ENCODE measurements at places on chromosomes 12 and 14. TPM values are rescaled to one million over a fixed set of nuclear protein-coding genes. Genes with fewer than 3 reads are reported as not detected.

DNA sequence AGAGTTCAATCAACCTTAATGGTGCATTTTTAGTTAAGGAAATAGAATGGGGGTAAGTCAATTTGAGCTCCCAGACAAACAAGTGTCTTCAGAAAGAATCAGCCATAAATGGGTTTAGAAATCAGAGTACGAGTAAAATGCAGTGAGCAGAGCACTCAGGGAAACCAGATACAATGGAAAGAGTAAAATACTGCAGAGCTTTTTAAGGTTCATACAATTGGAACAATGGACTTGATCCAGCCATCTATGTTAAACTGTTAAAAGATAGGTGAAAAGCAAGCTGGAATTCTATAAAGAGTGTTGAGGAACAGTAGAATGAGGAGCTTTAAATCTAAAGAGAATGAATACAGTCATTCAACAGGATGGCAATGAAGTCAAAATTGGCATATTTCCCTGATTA, 23.8 kb upstream of the PCNX4 start:
- DNase-seq = no peak

- no peak for DNase-seq
Measured at GRCh38 chr14:32427726-32428528, 98.8 kb downstream of the AKAP6 start.

GRCh38 chr14:99512110-99512449, 30.9 kb downstream of the CCNK start:
- no peak for DNase-seq

C12orf54 gene
- total RNA-seq = not detected

GPR65 gene
- total RNA-seq = 11.4 TPM

GRCh38 chr14:97489750-97490149, 692.6 kb downstream of the VRK1 start:
- no peak for DNase-seq

DNA sequence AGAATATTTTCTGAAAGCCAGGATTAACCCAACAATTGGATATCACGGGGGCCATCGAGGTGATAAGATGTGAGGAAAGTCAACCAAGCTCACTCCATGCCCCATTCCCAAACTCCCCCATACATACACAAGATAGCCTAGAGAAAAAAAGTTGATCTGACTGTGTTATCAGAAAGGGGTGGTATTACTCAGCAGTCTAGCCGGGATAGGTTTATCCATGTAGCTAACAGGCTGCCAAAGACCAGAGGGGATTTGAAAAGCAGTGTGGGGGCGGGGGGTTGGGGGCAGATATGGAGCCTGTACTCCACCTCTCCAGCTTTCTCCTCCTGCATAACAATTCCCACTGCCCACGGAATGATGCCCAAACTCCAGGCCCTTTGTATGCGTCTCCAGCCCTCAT, 13.2 kb upstream of the MAP1LC3B2 start:
- no peak for DNase-seq

GRCh38 chr14:56118611-56119181, 485 bp downstream of the PELI2 start:
- DNase-seq = peak; percentile 19

LPAR5 gene
- total RNA-seq = 16.6 TPM

DNA sequence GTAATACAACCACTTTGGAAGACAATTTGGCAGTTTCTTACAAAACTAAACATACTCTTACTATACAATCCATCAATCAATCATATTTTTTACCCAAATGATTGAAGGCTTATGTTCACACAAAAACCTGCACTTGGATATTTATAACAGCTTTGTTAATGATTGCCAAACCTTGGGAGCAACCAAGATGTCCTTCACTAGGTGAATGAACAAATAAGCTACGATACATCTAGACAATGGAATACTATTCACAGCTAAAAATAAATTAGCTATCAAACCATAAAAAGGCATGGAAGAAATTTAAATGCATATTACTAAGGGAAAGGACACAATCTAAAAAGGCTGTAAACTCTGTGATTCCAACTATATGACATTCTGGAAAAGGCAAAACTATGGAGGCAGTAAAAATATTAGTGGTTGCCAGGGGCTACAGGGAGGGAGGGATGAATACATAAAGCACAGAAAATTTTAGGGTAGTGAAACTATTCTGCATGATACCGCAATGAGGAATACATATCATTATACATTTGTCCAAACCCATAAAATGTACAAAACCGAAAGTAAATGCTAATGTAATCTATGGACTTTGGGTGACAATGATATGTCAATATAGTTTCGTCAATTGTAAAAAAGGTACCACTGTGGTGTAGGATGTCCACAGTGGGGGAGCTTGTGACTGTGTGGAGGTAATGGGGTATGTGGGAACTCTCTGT, 70.5 kb downstream of the GPR65 start:
- no peak for DNase-seq

DNA sequence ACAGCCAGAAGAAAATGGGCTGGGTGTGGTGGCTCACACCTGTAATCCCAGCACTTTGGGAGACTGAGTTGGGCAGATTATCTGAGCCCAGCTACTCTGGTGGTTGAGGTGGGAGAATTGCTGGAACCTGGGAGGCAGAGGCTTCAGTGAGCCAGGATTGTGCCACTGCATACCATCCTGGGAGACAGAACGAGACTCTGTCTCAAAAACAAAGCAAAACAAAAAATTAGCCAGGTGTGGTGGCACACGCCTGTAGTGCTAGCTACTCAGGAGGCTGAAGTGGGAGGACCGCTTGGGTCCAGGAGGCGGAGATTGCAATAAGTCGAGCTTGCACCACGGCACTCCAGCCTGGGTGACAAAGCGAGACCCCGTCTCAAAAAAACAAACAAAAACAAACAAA, 3.8 kb upstream of the EMP1 start:
- DNase-seq = no peak

DNA sequence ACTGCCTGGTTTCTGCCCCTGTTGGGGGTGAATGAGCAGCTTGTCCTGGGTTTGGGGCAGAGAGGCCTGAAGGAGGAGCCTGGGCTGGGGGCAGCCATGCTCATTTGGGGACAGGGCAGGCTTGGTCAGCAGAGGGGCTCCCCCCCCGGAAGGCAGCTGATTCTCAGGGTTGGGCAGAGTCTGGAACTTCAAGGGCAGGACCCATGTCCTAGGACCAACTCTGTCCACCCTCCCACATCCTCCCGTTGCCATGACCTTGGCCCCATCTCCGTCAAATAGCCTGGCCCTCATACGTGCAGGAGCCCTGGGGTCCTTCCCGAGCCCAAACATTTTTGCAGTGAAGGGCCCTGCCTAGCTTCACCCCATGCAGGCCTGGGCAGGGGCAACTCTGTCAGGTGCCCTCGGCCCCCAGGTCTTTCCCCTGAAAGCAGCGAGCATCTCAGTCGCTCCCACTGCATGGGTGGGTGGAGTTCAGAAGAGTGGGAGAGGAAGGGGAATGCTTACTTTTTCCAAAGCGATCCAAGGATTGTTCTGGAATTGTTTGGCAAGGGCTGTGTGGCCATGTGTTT, 32.6 kb downstream of the TNFAIP2 start:
- DNase-seq = no peak

- DNase-seq = no peak
Measured at GRCh38 chr14:61561104-61561503, 134.2 kb upstream of the HIF1A start.

DNA sequence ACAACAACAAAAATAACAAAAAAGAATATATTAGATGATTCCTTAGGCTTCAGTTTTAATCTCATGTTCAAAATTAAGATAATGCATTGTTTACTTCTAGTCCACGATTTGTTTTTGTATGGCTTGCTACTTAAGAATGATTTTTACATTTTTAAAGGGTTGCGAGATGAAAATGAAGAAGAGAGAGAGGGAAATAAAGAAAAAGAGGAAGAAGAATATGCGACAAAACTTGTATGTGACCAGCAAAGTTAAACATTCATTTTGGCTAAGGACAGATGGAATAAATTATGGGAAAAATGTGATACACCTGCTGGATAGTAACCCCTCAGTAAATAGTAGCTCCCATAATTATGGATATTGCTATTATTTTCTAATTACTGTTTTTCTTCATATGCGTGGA, 1.2 kb upstream of the GIT2 start:
- no peak for DNase-seq

DNA sequence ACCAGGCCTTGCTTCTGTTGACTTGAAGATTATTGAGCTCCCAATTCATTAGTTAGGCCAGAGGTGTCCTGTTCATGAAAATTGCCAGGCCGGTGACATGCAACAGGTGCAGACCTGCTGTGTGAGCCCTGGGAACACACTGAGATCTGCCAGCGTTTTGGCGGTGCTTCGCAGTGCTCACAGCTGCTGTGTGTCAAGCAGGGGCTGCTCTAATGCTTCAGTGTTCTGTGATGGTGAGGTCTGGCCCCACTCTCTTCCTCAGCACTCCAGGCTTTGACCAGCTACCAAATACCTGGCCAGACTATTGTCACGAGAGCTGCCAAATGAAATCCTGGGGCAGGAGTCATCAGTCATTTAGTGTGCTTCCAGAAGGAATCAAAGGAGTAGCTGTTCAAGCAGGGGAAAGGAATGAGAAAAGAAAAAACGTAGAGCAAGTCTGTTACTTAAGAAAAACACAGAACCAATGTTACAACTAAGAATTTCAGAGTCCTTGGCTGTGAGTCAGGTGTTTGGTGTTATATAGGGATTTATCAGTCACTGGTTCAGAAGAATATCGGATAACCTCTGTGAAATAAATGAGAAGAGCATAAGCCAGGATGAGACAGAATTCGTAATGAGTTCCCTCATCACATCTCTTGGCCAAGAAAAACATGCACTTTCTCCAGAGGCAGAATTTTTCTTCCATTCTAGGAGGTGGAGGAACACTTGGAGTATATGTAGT, 150.8 kb downstream of the FBXL14 start:
- no peak for DNase-seq

OAS2 gene
- 40.9 TPM for total RNA-seq

ANO6 gene
- 17.1 TPM for total RNA-seq

DNA sequence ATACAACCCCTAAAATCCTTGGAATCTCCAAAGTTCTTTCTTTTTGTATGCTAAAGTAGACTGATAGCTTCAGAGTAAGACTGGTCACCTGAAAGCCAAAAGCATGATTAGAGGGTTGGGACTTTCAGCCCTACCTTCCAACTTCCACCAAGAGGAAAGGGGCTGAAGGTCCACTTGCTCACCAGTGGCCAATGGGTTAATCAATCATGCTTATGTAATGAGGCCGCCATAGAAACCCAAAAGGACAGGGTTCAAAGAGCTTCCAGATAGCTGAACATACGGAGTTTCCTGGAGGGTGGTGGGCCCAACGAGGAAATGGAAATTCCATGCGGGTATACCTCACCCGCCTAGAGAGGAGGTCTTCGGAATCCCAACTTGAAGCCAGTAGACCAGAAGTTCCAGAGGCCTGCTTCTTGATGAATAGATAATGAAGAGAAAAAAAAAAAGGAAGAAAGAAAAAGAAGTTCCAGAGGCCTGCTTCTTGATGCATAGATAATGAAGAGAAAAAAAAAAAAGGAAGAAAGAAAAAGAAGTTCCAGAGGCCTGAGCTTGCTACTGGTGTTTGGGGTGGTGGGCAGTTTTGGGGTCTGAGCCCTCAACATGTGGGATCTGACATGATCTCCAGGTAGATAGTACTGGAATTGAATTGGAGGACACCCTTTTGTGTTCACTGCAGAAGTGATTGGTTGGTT, 11.2 kb upstream of the BTG1 start:
- no peak for DNase-seq

DNA sequence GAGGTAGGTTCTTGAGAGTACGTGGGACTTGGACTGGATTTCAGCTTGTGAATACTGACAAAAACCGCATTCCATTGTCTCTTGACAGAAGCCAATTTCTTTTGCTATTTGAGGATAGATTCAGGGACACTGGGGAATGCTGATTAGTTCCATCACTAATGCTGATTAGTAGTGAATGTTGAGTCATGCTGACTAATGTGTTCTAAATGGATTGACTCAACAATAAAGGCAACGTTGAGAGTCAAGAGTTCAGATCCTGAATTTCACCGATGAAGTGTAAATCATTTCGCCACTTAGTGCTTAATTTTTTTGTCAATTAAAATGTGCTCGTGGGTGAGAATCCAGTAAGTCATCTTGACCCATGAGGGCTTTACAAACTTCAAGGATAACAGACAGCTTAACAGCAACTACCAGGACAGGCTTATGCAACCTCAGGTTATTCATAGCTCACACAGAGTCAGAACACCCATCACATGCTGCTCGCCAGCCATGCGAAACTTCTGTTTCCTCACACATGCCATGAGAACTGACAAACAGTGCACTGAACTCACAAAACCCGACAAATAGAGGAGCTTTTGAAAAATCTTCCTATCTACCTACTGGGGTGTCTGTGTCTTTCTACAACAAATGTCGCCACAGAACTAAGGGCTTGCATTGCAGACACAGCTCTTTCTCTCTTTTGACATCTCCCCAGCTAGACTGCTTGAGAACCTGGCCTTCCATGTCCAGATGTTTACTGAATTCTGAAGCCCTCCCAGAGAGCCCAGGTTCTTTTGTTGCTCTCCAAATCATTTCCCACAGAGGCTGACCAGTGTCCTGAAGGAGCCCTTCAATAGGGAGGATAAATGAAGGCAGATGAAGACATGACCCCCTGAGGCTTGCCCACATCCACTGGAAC, 316.4 kb downstream of the ZFP36L1 start:
- no peak for DNase-seq

DNA sequence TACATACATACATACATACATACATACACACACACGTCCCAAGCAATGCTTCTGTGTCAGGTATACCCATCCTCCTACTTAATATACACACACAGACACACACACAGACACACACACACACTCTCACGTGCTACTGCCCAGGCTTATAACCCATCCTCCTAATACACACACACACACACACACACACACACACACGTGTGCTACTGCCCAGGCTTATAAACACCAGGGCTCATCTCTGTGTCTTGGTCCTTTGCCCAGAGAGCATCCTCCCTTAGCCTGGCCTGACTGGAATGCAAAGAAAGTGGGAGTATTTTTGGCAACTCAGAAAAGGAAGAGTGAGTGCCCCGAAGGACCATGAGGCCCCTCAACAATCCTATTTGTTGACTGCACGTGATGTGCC, 129.0 kb downstream of the RBM19 start:
- no peak for DNase-seq

CCDC184 gene
- not detected for total RNA-seq

SERPINA3 gene
- total RNA-seq = not detected

GRCh38 chr12:111393700-111394300, 11.9 kb upstream of the SH2B3 start:
- no peak for DNase-seq

CCDC60 gene
- total RNA-seq = not detected

DNA sequence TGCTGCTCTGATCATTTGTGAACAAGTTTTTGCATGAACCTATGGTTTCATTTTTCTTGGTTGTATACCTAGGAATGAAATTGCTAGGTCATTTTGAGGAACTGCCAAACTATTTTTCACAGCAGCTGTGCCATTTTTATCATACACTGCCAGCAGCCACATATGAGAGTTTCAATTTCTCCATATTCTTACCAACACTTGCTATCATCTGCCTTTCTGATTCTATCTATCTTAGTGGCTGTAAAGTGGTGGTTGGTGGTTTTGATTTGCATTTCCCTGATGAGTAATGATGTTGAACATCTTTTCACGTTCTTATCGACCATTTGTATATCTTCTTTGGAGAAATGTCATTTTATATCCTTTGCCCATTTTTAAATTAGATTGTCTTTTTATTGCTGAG, 146.1 kb downstream of the C12orf75 start:
- no peak for DNase-seq

LMNTD1 gene
- not detected for total RNA-seq

Data from naive thymus-derived CD8-positive, alpha-beta T cell (primary cell).